HS-27A (cell line): ENCODE measurements at places on chromosomes 1 and 21.

- DNase-seq, result no peak
These were observed 151.1 kb downstream of the ZNF281 start for GRCh38 chr1:200258447-200259375.

DNA sequence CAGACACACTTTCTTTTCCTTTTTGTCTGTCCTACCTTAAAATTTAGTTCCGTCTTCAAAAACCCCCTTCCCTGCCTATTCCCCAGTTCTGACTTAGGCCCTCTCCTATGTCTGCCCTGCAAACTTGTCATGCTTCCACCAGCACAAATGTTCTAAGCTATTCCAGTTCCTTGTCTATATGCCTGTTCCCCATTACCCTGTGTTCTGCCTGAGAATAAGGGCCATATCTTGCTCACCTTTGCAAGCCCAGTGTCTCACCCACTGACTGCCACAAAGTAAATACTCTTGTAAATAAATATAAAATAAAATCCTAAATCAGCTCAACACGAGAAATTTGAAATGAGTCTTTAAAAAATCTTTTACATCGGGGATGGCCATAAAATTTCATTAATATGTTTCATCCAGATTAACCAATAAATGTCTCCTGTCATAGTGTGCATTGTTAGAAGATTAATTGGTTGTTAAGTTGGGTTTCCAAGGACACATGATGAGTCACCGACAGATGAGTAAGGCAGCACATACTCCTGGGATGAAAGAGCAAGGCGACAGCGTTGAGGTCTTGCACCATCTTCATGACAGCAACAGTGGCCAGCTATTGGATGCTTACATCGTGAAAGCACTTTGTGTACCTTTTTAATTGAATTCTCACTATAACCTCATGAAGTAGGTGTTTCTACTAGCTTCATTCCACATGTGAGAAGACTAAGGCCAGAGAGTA lies 92.6 kb upstream of the NGF start:
- no peak for DNase-seq

DNA sequence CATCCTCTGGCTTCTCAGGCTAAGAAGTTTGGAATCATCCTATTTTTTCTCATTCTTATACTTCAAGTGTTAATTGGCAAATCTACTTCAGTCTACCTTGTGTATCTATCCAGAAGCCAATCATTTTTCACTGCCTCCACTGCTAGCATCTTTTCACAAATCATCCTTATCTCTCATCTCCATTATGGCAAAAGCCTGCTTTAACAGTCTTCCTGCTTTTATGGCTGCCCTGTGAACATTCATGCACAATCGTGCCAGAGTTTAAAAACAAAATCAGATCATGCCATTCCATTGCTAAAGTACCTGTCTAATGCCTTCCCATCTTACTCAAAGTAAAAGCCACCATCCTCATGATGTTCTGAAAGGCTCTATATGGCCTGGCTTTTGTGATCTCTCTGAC lies 19.2 kb upstream of the CYP2J2 start:
- no peak for DNase-seq

GRCh38 chr1:170970256-170970655 lies 34.9 kb downstream of the MROH9 start:
- DNase-seq, result no peak

GRCh38 chr1:91879733-91880132 lies 6.2 kb downstream of the TGFBR3 start:
- DNase-seq, result no peak

GRCh38 chr1:66617362-66618184 lies 83.6 kb downstream of the SGIP1 start:
- DNase-seq, result no peak

DNA sequence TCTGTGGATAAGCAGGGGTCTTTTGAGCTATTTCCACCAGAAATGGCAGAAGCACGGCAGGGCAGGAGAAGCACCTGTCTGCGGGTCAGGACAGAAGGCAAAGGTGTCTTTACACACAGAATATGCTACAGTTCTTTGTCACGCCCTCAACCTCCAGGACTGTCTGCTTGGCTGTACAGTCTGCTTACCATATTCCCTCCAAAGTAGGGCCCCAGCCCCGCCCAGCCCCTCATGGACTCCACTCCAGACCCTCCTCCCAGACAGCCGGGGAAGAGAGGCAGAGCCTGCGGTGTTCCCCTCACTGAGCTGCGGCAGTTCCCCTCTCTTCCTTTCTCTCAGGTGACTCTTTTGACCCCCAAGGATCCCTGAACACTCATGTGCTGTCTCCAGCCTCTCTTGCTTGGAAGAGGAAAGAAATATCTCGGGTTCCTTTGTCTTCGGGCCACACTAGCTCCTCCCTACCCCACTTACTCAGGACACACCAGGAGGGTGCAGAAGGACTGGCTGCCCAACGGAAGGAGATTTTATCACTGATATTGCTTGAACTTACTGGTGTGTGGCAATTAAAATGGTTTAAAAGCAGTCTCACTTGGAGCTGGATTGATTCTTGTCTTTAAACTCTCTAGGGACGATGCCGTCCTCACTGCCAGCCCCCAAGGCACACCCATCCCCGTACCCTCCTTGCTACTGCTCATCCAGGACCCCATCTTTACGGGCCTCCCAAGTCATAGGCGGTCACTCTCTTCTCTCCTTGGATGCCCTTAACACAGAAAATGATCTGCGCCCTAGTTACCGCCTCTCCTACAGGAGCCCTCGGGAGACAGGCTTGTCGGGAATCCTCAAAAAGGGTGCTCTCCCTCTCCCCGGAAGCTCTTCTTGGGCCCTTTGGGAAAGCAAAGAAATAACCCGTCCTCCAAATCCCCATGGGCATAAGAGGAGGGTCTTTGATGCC lies 169.7 kb downstream of the TOMM20 start:
- DNase-seq, result no peak

- no peak for DNase-seq
These were observed 6.5 kb downstream of the PTP4A2 start for GRCh38 chr1:31931593-31932225.

DNA sequence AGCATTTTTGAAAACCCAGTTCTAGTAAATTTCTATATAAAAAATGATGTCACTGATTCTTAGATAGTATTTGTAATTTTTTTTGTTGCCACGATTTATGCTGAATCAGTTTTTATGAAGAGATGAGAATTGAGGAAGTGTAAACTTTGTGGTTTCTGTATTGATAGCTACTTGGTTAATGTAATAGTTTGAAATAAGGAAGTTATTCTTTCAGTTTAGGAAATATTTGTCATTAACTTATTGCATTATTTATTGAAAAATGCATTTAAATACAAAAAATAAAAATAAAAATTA lies 97.8 kb downstream of the ZFYVE9 start:
- no peak for DNase-seq

GRCh38 chr1:176801514-176802020 lies 338.6 kb downstream of the PAPPA2 start:
- DNase-seq, result no peak

DNA sequence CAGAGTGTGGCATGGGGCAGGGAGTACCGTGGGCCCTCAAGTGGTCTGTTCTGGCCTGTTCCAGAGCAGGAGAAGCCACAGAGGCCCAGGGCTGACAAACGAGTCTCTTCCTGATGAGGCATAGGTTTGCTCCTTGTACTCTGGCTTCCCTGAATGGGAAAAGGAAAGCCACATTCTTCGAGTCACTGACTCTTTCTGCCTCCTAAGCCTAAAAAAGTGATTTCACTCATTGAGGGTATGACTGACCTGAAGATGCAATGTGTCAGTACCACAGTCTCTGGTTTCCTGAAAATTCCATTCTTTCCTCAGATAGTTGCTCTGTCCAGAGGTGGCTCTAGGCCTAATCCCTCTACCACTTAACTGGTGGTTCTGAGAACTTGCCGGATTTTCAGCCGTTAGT lies 92.3 kb downstream of the KCNN3 start:
- no peak for DNase-seq

GRCh38 chr21:39461419-39461818 lies 9.6 kb downstream of the SH3BGR start:
- no peak for DNase-seq
